Lung (tissue), 17 donors: ENCODE measurements at places on chromosomes 6 and 20. TPM values are rescaled to one million over a fixed set of nuclear protein-coding genes. Genes with fewer than 3 reads are reported as not detected.

Gene RSPO4
- total RNA-seq = 7.4 TPM

Gene FGD2
- total RNA-seq = 24.2 TPM

Gene ENPP5
- total RNA-seq = 10.3 TPM

Gene PCSK2
- 1.7 TPM for total RNA-seq
